ENCODE measurements at places on chromosomes 16 and 17.

GRCh38 chr17:48818361-48818841, 1.4 kb upstream of the TTLL6 start:
- no peak for DNase-seq

- peak; percentile 97 for DNase-seq
These were observed 2.1 kb downstream of the ACE start for GRCh38 chr17:63478814-63479494.

DNA sequence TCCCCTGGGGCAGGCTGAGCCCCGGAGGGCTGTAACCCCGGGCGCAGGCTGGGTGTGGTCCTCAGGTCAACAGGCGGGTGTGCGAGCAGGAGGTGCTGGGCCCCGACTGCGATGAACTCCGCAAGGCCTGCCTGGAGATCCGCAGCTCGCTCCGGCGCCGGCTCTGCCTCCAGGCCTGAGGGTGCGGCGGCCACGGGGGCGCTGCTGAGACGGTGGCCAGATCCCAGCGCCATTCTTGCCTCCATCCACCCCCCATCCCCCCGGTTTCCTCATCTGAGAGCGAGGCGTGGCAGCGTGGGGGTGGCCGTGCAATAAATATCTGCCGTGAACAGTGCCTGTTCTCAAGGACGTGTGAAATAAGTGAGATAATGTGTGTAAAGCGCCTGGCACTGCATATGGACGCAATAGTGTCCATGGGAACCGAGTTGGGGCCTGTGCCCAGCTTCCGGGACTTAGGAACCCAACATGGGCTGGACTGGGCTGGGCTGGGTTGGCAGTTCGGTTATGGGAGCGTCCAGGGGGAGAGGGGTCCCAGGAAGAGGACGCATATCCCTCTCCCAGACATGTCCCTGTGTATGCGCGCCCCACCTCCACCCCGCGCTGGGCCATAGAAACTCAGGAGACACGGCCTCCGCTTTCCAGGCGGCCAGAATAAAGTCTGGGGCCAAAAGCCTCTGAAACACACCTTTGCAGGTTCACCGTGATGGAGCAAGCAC, 15.0 kb downstream of the ZNF213 start:
- peak; percentile 65 for DNase-seq

GRCh38 chr16:84055801-84056634, 13.4 kb upstream of the SLC38A8 start:
- no peak for DNase-seq

DNA sequence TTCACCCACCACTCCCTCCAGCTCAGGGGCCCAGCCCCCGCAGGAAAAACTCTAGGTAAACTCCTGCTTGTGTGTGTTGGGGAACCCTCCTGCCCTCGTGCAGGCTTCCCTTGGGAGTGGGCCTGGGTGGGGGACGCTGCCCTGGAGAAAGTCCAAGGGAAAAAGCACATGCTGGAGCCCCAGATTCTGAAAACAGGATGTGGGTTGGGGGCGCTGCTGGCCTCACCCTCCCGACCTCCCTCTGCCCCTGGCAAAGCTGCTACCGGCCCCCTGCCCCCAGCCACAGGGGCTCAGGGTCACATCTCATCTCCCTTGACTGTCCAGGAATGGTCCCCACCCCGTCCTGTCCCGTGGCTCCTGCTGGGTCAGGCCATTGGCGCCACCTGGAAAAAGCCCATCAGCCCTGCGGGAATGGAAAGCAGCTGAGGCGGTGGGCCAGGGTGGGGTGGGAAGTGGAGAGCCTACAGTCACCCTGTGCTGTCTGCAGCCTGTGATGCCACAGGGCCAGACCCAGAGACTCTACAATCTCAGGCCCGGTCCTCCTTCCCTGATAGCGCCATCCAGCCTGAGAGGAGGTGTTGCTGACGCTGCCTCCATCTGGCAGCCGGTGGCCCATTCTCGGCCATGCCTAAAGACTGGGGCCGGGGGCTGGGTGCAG, 2.5 kb upstream of the GJD3 start:
- DNase-seq: no peak
